ENCODE measurements at places on chromosomes 7 and 10.

DNA sequence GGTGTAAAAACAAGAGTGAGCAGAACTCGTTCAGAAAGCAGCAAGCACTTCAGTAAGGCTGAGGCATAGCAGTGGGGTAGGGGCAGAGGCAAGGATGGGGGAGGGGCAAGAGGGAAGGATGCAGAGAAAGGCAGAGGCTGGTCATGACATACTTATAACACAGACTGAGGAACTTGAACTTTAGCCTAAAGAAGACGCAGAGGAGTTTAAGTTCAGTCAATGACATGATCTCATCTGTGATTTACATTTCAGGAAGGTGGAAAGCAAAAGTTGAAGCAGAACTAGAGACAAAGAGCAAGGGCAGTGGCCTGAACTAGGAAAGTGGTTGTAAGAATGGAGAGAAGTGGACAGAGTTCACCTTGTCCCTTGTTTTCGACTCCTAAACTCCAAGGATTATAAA is 15.8 kb downstream of the MACC1 start:
- no peak for DNase-seq

- no peak for DNase-seq
Measured at GRCh38 chr10:88312855-88313254, 270.3 kb downstream of the RNLS start.

GRCh38 chr10:34407324-34407805 is 407.7 kb downstream of the PARD3 start:
- DNase-seq: peak; percentile 40

GRCh38 chr10:127017541-127018297 is 112.5 kb downstream of the DOCK1 start:
- no peak for DNase-seq

DNA sequence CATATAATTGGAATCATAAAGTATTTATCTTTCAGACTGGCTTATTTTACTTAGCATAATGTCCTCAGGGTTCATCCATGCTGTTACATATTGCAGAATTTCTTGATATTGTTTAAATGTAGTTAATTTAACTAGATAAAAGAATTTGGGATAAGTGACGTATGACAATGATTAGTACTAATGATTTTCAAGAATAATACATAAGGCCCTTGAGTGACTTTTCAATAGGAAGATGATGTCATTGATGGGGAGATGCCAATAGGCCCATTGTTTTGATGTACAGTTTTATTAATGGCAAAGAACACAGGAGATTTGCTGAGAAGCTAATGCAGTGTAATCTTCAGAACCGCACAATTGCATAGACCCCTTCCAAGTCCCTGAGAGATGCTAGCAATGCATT is 537.4 kb upstream of the PHF14 start:
- DNase-seq: no peak

- DNase-seq: no peak
Measured at GRCh38 chr10:116809483-116810119, 39.7 kb upstream of the ENO4 start.

DNA sequence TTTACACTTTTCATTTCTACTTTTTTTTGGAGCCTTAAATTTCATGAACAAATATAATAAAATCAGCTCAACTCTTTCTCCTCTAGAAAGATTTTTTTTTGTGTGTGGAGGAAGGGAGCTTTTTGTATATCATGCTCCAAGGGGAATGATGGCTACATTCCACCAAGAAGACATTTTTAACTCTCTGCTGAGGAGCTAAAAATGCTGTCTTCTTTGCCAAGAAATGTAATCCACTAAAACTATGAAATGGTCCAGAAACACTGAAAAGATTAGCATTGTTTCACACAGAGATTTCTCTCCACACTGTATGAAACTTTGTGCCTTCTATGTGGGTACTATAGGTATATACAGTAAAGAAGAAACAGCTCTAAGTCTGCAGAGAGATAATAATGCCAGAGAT is 74.1 kb upstream of the ANK3 start:
- no peak for DNase-seq

- DNase-seq: no peak
Measured at GRCh38 chr10:98217801-98218200, 50.2 kb downstream of the LOXL4 start.

- DNase-seq: no peak
Measured at GRCh38 chr10:128701837-128702236, 575.6 kb upstream of the MKI67 start.

GRCh38 chr10:618229-618989 is 71.1 kb downstream of the DIP2C start:
- DNase-seq: no peak

GRCh38 chr10:23174977-23175512 is 17.1 kb upstream of the PTF1A start:
- DNase-seq: no peak
